ENCODE measurements at places on chromosomes 1 and 21. TPM values are rescaled to one million over a fixed set of nuclear protein-coding genes. Genes with fewer than 3 reads are reported as not detected.

SPRR2F gene
- total RNA-seq = not detected

SDE2 gene
- 24.5 TPM for total RNA-seq

KCNE2 gene
- not detected for total RNA-seq

TNFSF18 gene
- not detected for total RNA-seq

PTBP2 gene
- 15.4 TPM for total RNA-seq

SERTAD4 gene
- total RNA-seq = not detected

TRIM45 gene
- total RNA-seq = 0.25 TPM

KIF21B gene
- 94.7 TPM for total RNA-seq

PTPN22 gene
- total RNA-seq = 73.5 TPM

OR2L2 gene
- total RNA-seq = 0.07 TPM

OR6K2 gene
- not detected for total RNA-seq

ADAMTS5 gene
- total RNA-seq = not detected

CD48 gene
- total RNA-seq = 228 TPM

KRTAP20-1 gene
- total RNA-seq = not detected

TDRD5 gene
- not detected for total RNA-seq

HP1BP3 gene
- total RNA-seq = 275 TPM

CELA2A gene
- total RNA-seq = not detected

TEX38 gene
- 0.34 TPM for total RNA-seq

FCRL6 gene
- total RNA-seq = 0.49 TPM

LCE1C gene
- not detected for total RNA-seq

PTCH2 gene
- total RNA-seq = 0.98 TPM

LCE1B gene
- total RNA-seq = not detected

LPAR3 gene
- total RNA-seq = 1.0 TPM

OR2T29 gene
- not detected for total RNA-seq

FMO3 gene
- total RNA-seq = not detected

CCDC185 gene
- total RNA-seq = not detected

SYT6 gene
- not detected for total RNA-seq

CFHR2 gene
- total RNA-seq = not detected

ETS2 gene
- total RNA-seq = 24.7 TPM

AVPR1B gene
- total RNA-seq = not detected

FBLIM1 gene
- total RNA-seq = not detected

DSCAM gene
- total RNA-seq = not detected

ZMYND12 gene
- total RNA-seq = not detected

RPS8 gene
- total RNA-seq = 1,713 TPM

CCT3 gene
- total RNA-seq = 288 TPM

USP21 gene
- 33.6 TPM for total RNA-seq

MCOLN2 gene
- total RNA-seq = 38.5 TPM

VHLL gene
- total RNA-seq = not detected

ZNF326 gene
- 23.5 TPM for total RNA-seq

MAN1C1 gene
- total RNA-seq = 9.4 TPM

BNIPL gene
- 2.6 TPM for total RNA-seq

CFAP74 gene
- not detected for total RNA-seq

LENEP gene
- total RNA-seq = 0.93 TPM

ASAP3 gene
- 0.22 TPM for total RNA-seq

IGSF21 gene
- not detected for total RNA-seq

FCRL2 gene
- not detected for total RNA-seq

PLCH2 gene
- total RNA-seq = 14.0 TPM

CNKSR1 gene
- 3.9 TPM for total RNA-seq

TCEA3 gene
- 5.5 TPM for total RNA-seq

TRAF3IP3 gene
- total RNA-seq = 443 TPM

PSRC1 gene
- total RNA-seq = 13.3 TPM

OR2G6 gene
- not detected for total RNA-seq

OR14A16 gene
- total RNA-seq = not detected

TEKT2 gene
- not detected for total RNA-seq

TMEM125 gene
- not detected for total RNA-seq

STUM gene
- total RNA-seq = not detected

ST6GALNAC5 gene
- not detected for total RNA-seq

CAMK2N1 gene
- 0.83 TPM for total RNA-seq

LCE3C gene
- total RNA-seq = not detected
